ENCODE measurements at places on chromosomes 5 and 9. TPM values are rescaled to one million over a fixed set of nuclear protein-coding genes. Genes with fewer than 3 reads are reported as not detected.
A peak's percentile ranks its signal among the peaks of the same experiment; 100 is the strongest.

SHC3 gene
- total RNA-seq = 0.05 TPM

DNA sequence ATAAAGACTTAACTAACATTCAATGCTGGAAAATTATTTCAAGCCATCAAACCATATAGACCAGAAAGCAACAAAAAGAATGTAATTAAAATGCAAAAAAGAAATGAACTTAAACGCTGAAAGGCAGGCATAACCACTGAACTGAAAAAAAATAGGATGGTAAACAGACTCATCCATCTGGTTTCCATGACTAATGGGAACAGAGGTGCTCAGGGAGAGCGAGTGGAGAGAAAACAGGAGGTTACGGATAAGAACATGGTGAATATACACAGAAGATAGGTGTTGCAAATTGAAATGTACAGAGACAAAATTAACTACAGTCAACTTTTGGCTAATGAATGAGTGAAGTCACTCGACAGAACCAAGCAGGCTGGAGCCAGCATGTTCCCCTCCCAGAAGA, 43.5 kb upstream of the RNF38 start:
- no peak for DNase-seq

- DNase-seq = peak; percentile 56
Observed at GRCh38 chr9:112705768-112706427, 12.0 kb downstream of the INIP start.

GRCh38 chr9:86778761-86779160, 168.5 kb downstream of the GAS1 start:
- no peak for DNase-seq

LHFPL2 gene
- 67.7 TPM for total RNA-seq

- peak; percentile 20 for DNase-seq
Observed at GRCh38 chr9:37364751-37365360, 57.6 kb upstream of the GRHPR start.

GRCh38 chr9:137354845-137355760, 53.0 kb upstream of the NRARP start:
- DNase-seq = peak; percentile 23

DNA sequence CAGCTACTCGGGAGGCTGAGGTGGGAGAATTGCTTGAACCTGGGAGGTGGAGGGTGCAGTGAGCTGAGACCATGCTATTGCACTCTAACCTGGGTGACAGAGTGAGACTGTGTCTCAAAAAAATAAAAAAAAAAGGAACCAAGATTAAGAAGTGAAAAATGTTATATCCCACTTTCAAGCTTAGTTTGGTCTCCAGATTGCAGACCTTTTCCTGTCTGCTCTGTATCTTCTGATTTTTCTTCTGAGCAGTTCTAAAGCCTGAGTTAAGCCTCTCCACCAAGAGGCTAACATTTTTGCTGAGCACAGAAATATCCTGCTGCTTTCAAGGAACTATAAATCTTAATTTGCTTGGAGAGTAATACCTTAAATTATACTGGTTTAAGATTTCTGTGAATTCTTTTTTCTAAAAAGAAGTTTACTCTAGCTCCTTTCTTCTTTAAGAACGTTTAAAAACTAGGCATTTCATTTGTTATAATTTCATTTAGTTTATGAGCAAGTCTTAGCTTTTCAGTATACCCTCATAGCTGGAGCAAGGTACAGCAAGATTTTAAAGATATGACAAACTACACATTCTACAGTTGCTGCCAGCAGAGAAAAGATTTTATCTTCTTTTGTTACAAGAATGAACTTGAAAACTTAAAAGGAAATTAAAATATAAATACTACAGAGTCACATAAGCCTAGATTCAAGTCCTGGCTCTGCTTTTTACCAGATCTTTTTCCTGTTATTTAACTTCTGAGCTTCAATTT, 55.0 kb downstream of the GARNL3 start:
- DNase-seq = peak; percentile 26

TRPM6 gene
- 1.2 TPM for total RNA-seq

LECT2 gene
- not detected for total RNA-seq

DNA sequence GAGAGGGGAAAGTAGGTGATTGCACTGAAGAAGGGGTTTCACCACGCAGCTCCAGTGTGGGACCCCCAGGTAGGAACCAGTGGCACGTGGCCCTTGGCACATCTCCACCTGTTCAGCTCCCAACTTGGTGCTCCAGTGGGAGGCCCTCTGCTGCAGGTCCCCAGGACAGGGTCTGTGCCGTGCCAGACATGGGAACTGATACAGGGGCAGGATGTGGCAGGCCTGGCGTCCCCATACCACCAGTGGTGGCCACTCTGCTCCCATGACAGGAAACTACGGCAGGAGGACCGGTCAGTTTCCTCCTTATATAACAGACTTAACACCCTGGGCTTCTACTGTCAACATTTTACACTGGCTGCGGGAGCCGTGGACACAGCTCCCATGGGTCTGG, 67.3 kb downstream of the PSMB7 start:
- no peak for DNase-seq

DNA sequence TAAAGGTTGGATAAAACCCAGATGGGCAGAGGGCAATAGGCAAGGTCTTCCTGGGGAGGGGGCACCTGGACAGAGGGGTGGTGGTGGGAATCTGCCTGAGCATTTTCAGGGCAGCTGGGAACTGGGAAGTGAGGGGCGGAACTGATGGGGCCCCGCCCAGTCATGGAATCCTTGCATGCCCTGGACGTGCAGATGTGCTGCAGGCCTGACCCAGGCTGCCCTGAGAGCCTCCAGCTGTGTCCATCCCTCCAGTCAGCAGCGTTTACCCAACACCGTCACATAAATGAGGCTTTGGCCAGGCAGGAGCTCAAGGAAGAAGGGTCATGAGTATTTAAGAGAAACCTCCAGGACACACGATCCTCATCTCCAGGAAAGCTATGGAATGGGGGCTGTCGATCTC, 70.3 kb downstream of the DAB2IP start:
- no peak for DNase-seq

GRCh38 chr5:53389093-53389492, 91.3 kb upstream of the FST start:
- DNase-seq = no peak

DNA sequence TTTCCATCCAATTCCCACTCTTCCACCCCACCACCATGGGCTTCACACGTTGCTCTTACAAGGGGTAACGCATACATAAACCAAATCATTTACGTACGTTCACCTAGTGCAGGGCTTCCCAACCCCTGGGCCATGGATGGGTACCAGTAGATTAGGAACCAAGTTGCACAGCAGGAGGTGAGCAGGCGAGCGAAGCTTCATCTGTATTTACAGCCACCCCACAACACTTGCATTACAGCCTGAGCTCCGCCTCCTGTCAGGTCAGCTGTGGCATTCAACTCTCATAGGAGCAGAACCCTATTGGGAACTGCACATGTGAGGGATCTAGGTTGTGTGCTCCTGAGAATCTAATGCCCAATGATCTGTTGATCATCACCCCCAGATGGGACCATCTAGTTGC, 82.3 kb downstream of the CEMIP2 start:
- DNase-seq = no peak

GRCh38 chr5:148932355-148932935, 106.0 kb downstream of the ADRB2 start:
- no peak for DNase-seq

DNA sequence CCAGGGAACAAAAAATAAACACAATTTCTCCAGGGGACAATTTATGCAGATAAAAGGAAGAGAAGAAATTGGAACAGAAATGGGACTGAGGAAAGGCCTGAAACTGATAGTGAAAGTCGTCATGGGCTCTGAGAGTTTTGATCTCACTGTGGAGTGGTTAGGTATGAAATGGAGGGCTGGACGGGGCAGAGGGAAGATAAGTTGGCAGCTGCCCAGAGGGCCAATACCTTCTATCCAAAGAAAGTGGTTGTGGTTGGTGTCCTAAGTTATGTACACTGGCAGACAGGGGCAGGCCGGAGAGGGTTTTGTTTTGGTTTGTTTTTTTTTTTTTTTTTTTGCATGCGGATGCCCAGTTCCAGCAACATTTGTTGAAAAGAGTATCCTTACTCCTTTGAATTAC, 46.1 kb downstream of the ZNF618 start:
- DNase-seq = peak; percentile 41

- no peak for DNase-seq
Observed at GRCh38 chr5:53112909-53113308, 3.4 kb upstream of the MOCS2 start.

IFNA16 gene
- not detected for total RNA-seq

DNA sequence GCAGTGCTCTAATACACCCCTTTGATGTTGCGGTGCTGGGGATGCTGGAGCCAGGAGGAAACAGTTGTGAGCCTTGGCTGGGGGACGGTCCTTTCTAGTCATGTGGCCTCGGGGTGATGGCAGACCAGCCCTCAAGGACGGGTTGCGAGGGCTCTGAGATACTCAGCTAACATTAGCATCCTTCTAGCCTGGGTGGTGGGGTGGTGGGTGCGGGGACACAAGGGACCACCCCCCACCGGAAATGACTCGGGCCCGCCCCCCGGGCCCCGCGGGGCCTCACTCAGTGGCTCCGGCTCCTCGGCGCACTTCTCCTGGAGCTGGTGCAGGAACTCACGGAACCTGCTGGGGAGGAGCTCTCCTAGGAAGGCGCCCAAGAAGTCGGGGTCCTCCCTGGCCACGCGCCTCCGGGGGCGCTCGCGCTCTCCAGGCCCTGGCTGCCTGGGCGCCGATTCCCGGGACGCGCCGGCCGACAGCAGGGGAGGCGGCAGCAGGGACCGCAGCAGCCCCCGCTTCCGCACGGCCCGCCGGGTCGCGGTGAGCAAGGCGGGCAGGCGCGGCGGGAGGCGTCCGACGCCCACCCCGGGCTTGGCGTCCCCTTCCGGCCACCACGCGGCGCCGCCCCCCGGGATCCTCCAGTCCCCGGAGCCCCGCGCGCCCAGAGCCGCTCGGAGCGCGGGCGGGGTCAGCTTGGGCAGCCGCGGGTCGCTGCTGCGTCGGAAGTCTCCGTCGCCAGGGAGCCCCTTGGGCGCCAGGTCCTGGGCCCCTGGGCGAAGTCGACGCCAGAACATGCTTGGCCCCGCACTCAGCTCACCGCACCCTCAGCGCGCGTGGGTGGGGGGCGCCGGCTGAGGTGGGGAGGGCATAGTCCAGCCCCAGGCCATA, 873 bp downstream of the C9orf50 start:
- DNase-seq = peak; percentile 25

PPWD1 gene
- 53.6 TPM for total RNA-seq

DNA sequence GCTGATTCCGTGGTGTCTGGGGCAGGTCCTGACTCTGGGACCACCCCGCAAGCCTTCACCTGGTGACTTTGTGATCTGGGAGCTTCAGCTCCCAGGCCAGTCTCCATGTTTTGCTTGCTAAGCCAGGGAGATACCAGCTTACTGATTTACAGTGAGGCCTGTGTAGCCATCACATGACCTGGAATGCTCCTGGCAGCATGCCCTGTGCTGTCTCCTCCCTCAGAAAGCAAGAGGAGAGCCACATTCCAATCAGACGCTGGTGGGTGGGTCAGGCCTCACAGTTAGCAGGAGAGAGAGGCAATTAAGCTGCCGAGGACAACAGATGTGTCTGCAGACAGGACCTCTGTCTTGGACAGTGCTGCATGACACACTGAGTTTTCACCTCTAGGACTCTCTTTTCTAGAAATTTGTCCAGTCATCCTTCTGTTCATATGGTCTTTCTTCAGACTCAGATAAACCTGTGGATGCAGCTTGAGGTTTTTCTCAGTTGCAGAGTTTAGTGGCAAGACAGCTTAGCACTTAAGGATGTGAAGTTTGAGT, 24.4 kb upstream of the GRPEL2 start:
- peak; percentile 95 for DNase-seq

GRCh38 chr5:177980743-177981151, 15.3 kb downstream of the PROP1 start:
- no peak for DNase-seq

NUTM2F gene
- total RNA-seq = not detected

GRCh38 chr5:17094830-17095229, 122.6 kb upstream of the BASP1 start:
- DNase-seq = no peak

LRRC70 gene
- 60.8 TPM for total RNA-seq

GRCh38 chr5:97839341-97840086, 656.5 kb upstream of the RIOK2 start:
- DNase-seq = peak; percentile 61

DNA sequence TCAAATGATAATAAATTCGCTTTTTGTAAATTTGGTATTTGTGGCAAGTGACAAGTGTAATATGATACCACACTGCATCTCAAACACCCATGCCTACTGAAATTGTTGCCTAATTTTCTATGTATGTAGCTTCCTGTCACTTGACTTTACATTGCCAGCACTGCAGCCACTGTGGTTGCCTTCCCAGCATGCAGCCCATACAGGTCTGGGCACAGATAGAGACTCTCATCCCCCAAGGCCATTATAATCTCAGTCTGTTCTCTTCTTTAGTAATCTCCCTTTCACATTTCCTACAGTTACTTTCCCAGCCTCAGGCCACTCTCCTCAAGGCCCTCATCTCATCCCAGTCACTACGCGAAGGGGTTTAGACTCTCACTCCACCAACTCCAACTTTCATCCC, 1200.6 kb downstream of the PTPRD start:
- no peak for DNase-seq

SPIN1 gene
- 79.0 TPM for total RNA-seq

GRCh38 chr9:3043369-3043768, 199.5 kb upstream of the PUM3 start:
- no peak for DNase-seq

DNA sequence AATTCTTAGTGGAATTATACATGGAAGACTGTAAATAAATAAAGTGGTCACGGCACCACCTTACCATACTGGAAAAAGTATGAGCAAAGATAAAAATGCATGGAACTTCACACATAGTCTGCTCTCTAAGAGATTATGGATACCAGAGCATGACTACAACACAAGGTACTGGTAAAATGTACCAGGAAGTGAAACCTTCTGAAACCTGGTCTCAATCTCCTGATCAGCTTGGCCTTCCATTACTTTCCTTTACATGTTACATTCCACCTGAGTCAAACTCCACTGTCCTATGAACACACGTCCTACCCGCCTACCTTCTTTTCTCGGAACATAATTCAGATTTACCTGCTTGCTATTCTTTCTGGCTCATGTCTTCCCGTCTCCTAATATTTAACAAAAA, 15.9 kb downstream of the PTAR1 start:
- DNase-seq = no peak

DNA sequence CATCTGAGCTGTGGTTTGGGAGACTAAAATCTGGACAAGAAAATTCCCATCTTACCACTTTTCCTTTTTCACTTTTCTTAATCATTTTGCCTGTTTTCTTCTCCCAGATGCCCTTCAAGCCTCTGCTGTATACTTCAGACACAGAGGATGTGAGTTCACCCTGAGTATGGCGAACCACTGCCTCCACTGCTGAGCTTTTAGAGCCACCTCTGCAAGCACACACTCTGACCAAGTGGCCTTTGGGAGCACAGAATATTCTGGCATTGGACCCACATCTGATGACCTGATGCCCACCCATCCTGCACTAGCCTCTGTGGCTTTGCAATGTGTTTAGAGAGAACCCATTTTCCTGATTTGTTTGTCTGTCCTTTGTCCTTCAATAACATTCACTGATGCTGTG, 32.5 kb downstream of the TERT start:
- DNase-seq = no peak

DNA sequence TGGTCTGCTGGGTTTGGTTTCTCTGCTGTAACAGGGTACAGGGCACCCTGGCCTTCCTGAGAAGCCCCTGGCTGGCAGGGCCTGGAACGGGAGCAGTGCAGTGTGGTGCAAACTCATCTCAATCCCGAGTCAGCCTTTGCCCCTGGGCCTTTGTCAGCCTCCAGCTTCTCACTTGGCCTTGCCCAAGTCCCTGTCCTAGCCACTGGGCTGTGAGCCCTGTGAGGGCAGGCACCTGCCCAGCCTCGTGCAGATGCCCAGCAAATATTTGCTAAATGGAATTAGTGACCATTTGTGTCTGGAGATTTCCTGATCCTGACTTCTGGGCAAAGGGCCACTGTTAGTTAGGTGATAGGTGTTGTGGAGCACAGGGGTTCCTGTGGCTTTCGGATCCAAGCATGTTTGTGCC, 13.0 kb downstream of the RGS3 start:
- no peak for DNase-seq

PDLIM4 gene
- total RNA-seq = 31.0 TPM
